ENCODE measurements at places on chromosomes 3 and 15. TPM values are rescaled to one million over a fixed set of nuclear protein-coding genes. Genes with fewer than 3 reads are reported as not detected.

- no peak for DNase-seq
These were observed 85.1 kb downstream of the EFL1 start for GRCh38 chr15:82177291-82178010.

The CLEC3B gene
- total RNA-seq = 7.7 TPM

GRCh38 chr3:133574260-133574881, 885 bp downstream of the CDV3 start:
- DNase-seq = peak; percentile 83

The ARIH2 gene
- 63.5 TPM for total RNA-seq

The CCR9 gene
- not detected for total RNA-seq

DNA sequence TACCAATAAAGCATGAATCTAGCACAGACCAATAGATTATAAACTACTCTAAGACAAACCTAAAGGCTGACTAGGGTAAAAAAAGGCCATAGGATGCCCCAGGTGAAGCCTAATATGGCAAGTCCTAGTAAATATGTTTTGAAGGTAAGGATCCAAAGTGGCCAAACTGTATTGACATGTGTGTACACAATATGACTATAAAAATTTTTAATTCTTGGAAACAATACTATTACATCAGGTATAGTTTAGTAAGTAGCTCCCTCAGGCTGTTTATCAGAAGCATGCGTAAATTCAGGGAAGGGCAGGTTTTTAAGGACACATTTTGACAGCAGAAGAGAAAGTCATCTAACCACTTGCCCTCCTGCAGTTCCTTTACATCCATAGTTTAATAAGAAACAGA, 18.8 kb downstream of the GNB4 start:
- no peak for DNase-seq

DNA sequence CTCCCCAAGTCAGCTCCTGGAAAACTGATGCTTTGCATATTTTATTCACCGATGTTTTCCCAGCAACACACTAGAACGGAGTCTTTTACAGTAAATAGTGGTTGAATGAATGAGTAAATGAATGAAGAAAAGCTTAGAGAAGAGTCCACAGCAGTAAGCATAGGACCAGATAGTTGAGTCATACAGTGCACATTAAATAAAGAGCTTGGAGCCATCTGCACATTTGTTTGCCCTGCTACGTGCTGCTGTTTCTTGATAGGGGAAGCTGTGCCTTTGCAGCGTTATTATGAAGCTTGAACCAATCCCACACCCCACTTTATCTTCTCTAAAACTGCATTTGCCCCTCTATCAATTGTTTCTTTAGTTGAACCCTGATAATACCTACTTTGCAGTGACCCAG, 1.2 kb downstream of the FAM98B start:
- DNase-seq = no peak

DNA sequence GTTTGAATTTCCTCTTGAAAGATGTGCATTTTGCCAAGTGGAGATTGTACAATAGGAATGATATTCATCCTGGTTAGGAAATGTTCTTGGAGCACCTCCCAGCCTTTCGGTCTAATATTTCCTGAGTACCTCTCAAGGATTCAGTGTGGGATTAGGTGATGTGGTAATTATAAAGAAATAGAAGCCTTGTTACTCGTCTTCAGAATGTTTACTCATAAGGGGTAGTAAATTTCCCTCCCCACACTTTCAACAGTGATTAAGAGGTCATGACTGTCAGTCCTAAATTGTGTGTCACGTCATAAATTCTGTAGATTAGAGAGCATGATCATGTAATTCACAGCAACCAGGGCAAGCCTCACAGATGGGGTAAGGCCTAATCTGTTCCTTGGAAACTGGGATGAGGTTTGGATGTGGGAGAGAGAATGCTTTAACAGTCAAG, 633.1 kb upstream of the TBL1XR1 start:
- DNase-seq = no peak

DNA sequence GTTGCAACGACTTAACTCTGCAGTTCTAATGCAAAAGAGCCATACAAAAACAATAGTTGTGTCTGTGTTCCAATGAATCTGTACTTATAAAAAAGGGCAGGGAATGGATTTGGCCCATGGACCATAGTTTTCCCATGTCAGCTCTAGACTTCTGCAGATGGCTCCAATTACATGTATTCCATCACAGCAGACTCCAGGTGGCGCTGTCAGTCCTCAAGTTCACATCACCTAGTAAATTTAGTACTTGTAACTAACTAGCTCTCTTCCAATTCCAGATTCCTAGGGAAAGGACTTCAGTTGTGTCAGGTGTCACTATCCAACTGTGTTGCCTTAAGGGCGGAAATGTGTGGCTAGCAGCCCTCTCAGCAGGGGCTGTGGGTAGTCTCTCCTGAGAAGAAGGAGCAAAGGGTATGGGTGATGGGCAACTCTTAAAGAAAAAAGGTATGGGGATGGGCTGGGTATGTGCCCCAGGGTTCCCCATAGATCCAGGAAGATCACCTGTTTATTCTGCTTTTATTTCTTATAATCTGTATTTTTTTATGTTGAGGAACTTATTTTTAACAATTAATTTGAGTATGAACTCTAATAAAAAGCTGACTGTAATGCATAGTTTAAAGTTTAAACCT, 36.2 kb downstream of the BBS4 start:
- peak; percentile 65 for DNase-seq

DNA sequence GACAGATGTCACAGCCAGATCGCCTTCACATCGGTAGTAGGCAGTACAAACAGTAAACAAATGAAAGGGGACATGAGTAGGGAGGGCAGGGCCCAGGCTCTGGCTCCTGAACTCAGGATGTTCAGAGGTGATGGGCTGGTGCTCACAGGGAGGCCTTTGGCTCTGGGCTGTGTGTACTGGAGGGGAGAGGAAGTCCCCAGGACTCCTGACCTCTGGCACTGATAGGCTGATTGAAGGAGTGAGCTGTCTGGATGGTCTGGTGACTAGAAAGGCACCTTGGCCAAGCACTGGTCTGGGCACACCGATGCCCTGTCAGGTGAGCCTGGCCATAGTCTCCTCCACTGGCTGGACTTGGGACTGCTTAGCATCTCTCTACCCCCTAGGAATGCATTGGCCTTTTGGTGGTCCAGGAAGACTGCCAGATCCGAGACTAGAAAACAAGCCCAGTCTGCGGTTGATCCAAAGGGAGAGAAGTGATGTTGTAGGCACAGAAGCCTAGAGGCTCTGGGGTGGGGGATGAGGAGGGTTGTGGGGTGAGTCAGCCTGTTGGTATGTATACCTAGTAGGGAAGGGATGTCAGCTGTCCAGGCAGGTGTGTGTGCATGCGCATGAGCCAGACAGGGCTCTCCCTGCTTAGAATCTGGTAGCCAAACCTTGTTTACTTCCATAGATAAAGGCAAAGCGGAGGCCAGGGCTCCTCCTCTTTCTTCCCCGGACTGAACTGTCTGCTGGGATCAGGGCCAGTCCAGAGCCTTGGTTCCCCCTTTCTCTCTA, 1.9 kb downstream of the SPINT1 start:
- DNase-seq = no peak

DNA sequence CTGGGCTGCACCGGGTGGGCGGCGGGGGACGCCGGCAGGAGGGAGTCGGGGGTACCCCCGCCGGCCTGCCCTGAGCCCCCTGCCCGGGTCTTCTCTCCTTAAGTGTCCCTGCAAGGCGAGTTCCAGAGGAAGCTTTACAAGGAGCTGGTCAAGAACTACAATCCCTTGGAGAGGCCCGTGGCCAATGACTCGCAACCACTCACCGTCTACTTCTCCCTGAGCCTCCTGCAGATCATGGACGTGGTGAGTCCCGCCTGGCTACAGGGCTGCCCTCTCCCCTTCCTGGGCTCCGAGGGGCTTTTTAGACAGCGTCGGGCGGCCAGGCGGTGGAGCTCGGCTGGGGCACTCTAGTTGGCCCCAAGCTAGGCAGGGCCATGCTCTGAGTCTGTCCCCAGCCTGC, 480 bp downstream of the CHRNA7 start:
- no peak for DNase-seq

The PRSS50 gene
- total RNA-seq = 0.33 TPM

The SEC11A gene
- total RNA-seq = 90.2 TPM

The MST1R gene
- total RNA-seq = 0.42 TPM

The GRIP2 gene
- 0.33 TPM for total RNA-seq

GRCh38 chr3:174951034-174951433, 91.9 kb downstream of the NAALADL2 start:
- DNase-seq = no peak

GRCh38 chr3:12983319-12983718, 89.9 kb downstream of the IQSEC1 start:
- DNase-seq = no peak

- no peak for DNase-seq
These were observed 747 bp downstream of the SORD start for GRCh38 chr15:45023659-45024225.

DNA sequence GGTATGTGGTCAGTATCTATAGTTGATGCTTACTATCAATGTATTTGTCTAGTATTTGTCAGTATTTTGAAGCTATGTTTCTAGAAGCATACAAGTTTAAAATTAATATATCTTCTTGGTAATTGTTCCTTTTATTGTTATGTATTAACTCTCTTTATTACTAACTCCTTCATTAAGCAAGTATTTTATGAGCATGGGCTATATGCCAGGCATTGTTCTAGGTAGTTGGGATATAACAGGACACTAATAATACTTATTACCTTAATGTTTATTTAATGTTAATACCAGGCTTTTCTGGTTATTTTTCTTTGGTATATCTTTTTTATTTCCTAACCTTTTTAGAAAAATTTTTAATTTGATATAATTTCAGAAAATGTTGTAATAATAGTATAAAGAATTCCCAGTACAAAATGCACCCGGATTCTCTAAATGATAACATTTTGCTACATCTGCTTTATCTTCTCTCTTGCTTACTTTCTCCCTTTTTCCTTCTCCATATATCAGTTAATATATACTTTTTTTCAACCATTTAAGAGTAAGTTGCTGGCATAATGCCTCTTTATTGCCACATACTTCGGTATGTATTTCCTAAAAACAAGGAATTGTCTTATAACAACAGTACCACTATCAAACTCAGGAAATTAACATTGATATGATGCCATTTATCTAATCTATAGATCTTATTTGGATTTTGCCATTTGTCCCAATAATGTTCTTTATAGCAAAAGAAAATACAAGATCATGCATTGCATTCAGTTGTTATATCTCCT, 30.9 kb downstream of the LRRC49 start:
- no peak for DNase-seq

- no peak for DNase-seq
These were observed 106.6 kb downstream of the LRIG1 start for GRCh38 chr3:66394019-66394752.

- DNase-seq = no peak
These were observed 52.1 kb downstream of the ITGB5 start for GRCh38 chr3:124834723-124835718.

DNA sequence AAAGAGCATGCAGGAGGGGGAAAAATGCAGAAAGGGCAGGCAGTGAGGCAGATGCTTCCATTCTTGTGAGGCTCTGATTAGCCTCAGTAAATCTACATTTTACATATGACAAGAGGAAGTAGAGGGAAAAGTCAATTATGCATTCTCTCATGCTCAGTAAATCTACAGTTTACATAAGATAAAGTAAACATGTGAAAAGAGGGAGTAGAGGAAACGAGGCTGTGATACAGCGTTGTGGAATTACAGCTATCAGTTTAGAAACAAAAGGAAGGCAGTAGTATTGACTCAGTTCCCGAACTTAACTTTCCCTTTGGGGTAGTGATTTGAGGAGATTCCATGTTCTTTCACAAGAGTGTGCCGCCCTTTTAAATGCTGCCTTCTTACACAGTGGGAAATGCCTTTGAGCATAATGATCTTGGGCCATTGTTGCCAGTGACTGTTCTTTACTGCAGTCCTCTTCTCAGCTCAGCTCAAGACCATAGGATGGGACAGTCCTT, 39.3 kb downstream of the OSTN start:
- DNase-seq = no peak

DNA sequence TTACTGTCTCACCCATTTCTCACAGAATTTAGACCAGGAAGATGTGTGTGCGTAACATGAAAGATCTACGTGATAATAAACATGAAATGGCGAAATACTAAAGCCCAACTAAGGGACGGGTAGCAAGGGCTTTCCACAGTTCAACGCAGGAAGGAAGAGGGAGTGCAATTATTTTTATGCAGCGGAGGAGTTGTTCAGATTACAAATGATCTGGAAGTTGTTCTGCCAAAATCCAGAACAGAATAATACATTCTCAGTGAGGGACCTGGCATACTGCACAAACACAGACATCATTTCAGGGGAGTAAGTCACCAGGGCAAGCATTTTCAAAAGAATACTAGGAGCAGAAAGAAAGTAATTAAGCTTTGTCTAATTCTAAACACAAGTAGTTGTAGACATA, 133.6 kb upstream of the RAP2B start:
- no peak for DNase-seq

The TNNC1 gene
- total RNA-seq = 0.28 TPM

DNA sequence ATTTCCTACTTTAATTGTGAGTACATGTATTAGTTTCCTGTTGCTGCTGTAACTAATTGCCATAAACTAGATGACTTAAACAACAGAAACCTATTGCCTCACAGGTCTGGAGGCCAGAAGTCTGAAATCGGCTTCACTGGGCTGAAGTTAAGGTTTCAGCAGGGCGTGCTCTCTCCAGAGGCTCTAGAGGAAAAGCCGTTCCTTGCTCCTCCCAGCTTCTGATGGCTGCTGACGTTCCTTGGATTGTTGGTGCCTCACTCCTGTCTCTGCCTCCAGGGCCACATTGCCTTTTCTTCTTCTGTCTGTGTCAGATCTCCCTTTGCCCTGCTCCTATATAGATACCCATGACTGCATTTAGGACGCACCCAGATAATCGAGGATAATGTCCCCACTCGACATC, 80.9 kb downstream of the ARHGAP31 start:
- no peak for DNase-seq

GRCh38 chr3:73503781-73504180, 121.0 kb downstream of the PDZRN3 start:
- DNase-seq = no peak

DNA sequence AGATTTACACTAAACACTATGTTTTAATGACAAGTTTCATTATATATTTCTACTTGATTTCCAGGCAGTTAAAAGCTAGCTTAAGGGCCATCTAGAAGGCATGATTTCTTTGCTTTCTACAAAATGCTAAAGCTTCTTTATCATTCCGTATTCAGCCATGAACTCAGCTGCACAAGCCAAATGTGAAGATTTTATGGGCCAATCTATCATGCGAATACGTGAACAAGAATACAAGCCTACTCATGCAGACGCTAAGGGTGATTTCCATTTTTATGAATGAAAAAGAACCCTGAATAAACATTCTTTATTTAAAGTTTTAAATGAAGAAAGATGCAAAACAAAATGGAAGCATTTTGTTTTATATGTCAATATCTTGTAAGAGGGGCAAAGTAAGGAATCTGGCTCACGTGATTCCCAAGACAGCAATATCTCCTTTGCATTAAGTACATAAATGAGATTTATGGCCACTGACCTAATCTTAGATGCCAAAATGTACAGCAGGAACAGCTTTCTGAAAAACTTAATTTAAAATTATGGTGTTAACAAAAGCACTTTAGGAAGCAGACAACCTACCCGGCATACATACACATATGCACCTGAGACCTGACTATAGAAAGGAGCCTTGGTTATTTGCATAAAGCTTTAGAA, 215.8 kb downstream of the DPH6 start:
- no peak for DNase-seq

The APOD gene
- not detected for total RNA-seq

GRCh38 chr3:161221806-161222600, 892 bp downstream of the NMD3 start:
- DNase-seq = no peak
